ENCODE measurements at places on chromosomes 7 and 10.

GRCh38 chr10:113322843-113323242 lies 230.0 kb upstream of the HABP2 start:
- no peak for DNase-seq

DNA sequence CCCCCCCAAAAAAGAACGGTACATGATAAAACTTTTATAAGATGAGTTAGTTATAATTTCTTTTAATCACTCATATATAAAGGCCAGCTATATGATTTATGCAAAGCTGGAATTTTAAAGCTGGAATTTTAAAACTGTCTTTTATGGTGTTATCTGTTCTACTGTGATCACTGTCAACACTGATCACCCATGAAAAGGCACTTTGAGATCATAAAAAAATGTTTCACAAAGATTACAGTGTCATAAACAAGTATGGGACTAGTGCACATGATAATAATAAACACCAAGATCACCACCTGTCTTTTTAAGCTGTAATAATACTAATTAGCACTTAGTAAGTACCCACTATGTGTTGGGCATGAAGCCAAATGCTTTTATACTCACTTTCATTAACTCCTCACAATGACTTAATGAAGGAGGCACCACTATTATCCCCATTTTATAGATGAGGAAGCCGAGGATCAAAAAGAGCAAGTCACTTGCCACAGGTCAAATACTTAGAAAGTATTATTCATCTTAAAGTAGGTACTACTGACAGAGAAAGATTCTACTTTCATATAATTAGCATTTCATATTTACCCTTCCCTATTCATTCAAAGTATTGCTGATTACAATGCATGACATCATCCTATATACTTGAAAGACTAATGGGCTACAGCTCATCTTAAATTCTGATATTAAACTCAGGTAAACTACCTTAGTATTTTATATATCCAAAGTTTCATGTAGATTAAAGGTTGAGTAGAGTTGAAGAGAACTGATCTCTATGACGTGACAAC lies 8.3 kb upstream of the RHOBTB1 start:
- no peak for DNase-seq

DNA sequence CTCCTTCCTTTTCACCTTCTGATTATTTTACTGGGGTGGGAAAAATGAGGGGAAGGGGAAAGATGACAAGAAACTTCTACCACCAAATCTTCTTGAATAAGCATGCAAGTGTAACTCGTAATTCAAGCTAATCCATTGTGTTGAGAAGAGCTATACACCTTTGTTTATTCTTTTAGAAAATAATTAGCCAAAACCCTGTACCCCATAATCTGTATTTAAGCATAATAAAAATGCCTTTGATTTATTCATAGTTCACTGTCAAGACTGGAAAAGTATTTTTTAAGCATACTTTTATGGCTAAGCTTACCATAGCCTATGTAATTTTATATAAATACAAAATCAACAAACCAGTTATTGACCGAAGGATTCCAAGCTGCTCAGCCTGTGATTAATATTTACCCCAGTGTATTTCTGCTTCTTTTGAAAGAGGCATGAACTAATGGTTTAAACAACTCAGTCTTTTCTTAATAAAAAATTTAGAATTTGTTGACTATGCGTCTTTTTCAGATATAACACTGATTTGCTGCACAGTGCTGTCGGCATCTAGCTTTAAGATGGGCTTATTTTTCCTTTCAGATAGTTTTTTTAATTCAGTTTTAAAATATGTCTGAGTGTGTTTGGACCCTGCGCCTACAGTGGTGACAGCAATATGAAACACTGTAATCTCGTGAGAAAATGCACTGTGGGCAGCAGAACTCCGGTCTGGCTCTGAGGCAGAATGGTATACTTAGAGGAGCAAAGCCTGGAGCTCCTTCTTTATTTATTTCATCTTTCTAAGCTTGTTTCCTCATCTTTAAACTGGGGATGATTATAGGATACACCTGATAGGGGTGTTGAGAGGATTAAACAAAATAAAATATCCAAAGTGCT lies 238.8 kb upstream of the LRGUK start:
- DNase-seq = no peak

DNA sequence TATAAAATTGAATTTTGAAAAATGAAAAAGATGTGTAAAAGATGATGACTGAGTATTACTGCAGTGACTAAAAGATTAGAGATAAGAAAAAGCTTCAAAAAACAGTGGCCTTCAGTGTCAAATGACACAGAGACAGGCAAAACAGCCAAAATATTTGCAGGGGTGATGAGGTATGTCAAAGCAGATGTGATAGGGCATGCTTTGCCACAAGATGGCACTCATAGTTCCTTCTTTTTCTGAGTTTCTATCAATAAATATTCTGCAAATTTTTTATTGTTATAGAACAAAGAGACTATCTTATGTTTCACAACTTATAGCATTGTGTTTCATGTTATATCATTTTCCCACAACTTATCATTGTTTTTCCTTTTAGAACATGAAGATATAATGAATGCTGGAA lies 344.1 kb upstream of the HPS1 start:
- DNase-seq = no peak

DNA sequence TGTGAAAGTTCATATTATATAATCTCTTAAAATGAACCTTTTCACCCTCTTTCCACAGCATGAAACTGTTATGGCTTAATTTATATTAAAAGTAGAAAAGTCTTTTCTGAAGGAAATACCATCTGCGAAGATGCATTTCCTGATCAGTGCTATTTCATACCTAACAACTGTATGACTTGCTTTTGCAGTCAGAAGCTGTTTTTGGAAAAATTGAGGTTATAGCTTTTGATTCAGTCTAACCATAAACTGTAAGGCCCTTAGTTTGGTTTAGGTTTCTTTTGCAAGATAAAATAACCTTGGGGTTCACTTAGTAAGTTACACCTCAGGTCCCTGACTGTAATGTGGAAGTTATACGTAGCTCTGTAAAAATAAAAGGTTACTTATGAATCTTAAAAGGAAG lies 22.7 kb upstream of the PARP12 start:
- DNase-seq = no peak

- DNase-seq = no peak
These were observed 12.0 kb upstream of the HERC4 start for GRCh38 chr10:68086910-68087684.

GRCh38 chr7:55363386-55364170 lies 1.6 kb upstream of the LANCL2 start:
- DNase-seq = no peak

DNA sequence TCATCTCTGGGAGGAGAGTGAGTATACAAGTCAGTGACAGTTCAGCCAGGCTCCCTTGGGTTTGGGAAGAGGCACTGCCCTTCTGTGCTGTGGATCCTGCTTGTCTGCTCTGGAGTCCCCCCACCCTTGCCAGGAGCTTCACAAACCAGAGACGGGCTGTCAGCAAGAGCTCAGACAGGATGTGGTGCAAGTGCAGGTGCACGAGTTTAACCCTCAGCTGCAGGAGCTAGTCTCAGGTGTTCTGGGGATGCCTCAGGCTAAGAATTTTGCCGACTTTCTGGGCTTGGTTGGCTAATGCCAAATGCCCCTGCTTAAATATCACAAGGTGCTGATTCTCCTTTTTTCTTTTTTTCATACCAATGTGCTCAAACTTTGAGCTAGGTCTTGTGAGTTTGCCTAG lies 22.3 kb downstream of the ZNF783 start:
- DNase-seq = no peak

DNA sequence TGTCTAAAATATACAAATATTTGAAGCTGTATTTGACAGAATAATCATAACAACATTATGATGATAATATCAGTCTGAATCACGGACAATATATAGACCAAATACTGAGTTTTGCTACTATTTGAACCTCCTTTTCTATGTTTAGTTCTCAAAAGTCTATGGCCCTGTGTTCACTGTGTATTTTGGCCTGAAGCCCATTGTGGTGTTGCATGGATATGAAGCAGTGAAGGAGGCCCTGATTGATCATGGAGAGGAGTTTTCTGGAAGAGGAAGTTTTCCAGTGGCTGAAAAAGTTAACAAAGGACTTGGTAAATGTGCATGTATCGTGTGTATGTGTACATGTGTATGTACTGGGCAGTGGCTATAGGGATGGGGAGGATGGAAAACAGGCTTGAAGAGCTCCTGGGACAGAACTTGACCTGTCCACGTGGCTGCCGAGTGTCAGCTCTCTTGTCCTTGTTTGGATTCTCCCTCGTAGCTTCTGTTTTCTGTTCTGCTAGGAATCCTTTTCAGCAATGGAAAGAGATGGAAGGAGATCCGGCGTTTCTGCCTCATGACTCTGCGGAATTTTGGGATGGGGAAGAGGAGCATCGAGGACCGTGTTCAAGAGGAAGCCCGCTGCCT lies 4.2 kb downstream of the CYP2C18 start:
- DNase-seq = no peak

DNA sequence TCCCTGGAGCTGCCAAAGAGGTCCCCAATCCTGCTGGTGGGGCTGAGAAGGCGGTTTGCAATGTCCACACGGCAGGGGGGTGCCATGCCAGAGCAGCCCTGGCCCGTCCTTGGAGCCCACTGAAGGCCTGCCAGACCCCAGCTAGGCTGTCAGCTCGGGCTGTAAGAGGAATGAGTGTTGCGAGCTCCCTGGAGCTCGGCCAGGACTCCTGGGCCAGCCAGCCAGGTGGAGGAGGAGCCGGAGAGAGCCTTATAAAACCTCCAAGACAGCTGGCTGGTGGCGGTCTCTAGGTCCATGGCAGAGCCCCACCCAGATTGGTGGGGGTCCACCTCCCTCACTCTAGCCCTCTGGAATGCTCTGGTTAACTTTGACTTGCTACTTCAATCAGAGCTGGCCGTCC lies 55.1 kb upstream of the CALN1 start:
- no peak for DNase-seq

GRCh38 chr7:1915956-1916600 lies 246.0 kb downstream of the ELFN1 start:
- DNase-seq = no peak
